ENCODE measurements at places on chromosomes 2 and 18.

- DNase-seq, result peak; percentile 75
These were observed 478.5 kb upstream of the TNP1 start for GRCh38 chr2:217338306-217338916.

DNA sequence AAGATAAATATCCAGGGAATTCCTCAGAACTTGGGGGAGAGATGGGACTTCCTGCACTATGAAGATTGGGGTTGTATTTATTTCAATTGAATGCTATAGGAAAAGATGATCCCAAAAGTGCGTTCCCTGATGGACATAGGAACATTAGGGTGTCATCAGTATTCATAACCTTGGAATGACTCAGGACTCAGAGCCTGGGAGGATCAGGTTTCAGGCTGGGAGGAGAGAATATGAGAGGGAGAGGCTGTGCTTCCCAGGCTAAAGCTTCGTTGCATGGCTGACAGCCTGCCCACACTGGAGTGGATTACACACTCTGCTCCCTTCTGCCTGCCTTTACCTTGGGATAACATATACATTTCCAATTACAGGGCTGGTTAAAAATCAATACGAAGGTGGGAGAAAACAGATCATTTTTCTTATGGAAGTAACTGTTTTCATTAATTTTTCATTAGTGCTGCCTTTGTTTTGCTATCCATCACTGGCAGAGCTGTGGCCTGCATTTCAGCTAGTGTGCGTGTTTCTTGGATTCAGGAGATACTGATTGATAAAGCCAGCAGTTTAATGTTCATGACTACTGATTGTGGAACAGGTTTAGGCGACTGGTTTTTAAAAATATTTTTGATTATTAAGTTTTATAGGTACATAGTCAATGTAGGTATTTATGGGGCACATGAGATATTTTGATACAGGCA is 118.7 kb downstream of the KCTD1 start:
- DNase-seq, result peak; percentile 56

- no peak for DNase-seq
These were observed 35.1 kb upstream of the SLC14A2 start for GRCh38 chr18:45580127-45580526.

GRCh38 chr2:43174368-43174916 is 52.0 kb downstream of the ZFP36L2 start:
- no peak for DNase-seq

DNA sequence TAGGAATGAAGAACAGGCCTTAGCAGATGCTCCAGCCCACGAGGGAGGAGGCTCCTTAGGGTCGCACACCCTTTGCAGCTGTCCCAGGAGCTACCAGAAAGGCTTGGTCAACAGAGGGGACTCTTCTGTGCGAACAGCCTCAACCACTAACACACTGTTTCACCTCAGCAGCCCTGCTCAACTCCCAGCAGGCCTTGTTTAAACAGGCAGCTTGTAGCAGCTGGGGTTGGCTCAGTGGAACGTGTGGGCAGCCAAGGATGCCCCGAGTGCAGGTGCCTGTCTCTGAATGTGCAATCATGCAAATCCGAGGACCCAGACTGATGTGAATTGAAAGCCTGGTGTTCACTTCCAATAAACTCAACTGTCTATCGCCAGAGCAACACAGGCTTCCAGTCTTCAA is 88.7 kb upstream of the CXCR4 start:
- DNase-seq, result no peak

GRCh38 chr2:108588070-108588668 is 53.9 kb downstream of the LIMS1 start:
- DNase-seq, result no peak

- no peak for DNase-seq
These were observed 328.2 kb upstream of the LRATD1 start for GRCh38 chr2:14304326-14304725.

All from HS-5 (cell line).